Activated T-cell treated with anti-CD3 and anti-CD28 coated beads, Interleukin-2, amount 50 U/mL, for 24 hours (primary cell): ENCODE measurements at places on chromosomes 1 and 21.

GRCh38 chr1:27523337-27524020, 33.5 kb upstream of the WASF2 start:
- DNase-seq = peak; percentile 42

DNA sequence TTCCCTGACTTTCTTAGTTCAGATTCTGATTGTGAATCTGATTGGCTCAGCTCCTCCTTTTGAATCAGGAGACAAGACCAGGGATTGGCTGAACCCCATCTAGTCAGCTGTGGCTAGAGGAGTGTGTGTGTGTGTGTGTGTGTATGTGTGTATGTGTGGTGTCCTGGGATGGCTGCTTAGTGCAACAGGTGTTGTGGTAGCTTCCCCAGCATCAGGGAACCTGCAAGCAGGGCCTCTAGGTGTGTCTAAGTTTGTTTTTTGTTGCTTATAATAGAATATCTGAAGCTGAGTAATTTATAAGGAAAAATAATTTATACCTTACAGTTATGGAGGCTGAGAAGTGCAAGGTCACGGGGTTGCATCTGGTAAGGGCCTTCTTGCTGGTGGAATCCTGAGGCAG, 13.2 kb upstream of the ALPL start:
- no peak for DNase-seq

GRCh38 chr1:236560213-236560771, 36.5 kb downstream of the LGALS8 start:
- DNase-seq = no peak

DNA sequence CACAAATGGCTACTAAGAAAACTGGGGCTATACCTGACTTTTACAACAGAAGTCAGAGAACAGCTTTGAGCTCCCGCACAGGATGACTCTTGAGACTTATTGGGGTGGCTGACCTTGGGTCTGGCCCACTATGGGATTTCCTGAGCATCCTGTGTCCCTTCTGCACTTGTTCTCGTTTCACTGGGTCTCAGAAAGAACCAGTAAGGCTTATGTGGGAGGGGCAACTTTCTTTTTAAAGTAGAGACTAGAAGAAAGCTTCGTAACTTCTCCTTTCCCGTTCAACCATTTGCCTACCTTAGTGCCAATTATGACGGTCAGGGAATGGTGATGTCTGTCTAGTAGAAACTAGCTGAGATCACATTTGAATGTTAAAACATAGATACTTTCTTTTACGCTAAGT, 59.5 kb upstream of the C1orf105 start:
- no peak for DNase-seq

- no peak for DNase-seq
Measured at GRCh38 chr1:15401391-15402055, 8.2 kb upstream of the EFHD2 start.

DNA sequence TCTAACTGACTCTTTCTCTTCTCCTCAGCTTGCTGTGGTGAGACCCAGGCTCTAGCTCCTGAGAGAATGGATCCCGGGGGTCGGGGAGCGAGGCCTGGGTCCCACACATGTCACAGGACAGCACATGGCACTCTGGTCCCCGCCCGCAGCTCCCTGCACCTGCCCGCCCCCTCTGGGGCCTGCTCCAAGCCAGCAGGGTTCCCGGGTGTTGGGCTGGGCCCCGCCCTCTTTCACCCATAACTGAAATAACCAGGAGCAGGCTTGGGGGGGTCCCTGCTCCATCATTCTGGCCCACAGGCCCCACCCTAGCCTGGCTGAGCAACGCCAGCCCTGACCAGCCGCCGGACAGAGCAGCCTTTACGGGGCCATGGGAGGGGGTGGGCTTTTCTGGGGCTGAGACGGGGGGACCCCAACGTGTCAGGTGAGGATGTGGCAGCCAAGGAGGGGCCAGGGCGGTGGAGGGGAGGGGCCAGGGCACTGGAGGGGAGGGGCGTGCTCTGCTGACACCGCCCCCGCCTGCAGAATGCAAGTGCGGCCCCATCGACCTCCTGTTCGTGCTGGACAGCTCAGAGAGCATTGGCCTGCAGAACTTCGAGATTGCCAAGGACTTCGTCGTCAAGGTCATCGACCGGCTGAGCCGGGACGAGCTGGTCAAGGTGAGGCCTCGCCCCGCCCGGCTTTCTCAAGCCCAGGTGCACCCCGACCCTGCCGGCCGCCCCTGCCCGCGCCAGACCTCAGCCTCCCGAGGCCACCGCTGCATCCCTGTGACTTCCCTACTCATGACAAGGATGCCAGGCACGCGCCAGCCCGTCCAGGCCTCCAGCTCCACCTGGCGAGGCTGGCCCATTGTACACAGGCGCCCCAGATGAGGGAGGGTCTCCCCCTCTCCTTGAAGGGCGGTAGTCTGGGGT, 19.4 kb downstream of the COL6A1 start:
- DNase-seq = peak; percentile 26
